ENCODE measurements at places on chromosomes 6 and 20.

GRCh38 chr20:6769903-6770785 is 2.7 kb downstream of the BMP2 start:
- DNase-seq = peak; percentile 4

GRCh38 chr6:51495096-51495495 is 592.3 kb downstream of the PKHD1 start:
- no peak for DNase-seq

GRCh38 chr20:8647961-8648441 is 420.9 kb upstream of the PLCB4 start:
- no peak for DNase-seq

DNA sequence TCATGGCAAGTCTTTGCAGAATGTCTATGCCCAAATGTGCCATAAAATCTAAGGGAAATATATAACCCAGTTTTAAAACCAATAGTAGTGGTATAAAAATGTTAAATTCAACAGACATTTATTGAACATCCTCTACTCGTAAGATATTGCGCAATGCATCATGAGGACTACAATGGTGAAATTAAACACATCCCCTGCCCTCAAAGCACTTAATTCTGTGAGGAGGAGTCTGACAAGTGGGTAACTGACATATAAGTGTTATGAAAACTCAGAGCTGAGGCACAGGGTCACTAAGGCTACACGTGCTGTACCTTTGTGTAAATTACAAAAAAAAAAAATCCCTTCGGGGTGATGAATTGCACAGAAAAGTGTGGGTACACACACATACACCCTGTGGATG is 6.2 kb downstream of the PKHD1 start:
- DNase-seq = no peak

- peak; percentile 37 for DNase-seq
Measured at GRCh38 chr6:32432050-32432450, 7.6 kb upstream of the HLA-DRA start.

- no peak for DNase-seq
Measured at GRCh38 chr20:46572153-46572552, 21.7 kb upstream of the OCSTAMP start.

GRCh38 chr6:127216810-127217789 is 49.6 kb upstream of the RNF146 start:
- DNase-seq = no peak

GRCh38 chr20:20395903-20396568 is 28.1 kb downstream of the INSM1 start:
- DNase-seq = no peak

DNA sequence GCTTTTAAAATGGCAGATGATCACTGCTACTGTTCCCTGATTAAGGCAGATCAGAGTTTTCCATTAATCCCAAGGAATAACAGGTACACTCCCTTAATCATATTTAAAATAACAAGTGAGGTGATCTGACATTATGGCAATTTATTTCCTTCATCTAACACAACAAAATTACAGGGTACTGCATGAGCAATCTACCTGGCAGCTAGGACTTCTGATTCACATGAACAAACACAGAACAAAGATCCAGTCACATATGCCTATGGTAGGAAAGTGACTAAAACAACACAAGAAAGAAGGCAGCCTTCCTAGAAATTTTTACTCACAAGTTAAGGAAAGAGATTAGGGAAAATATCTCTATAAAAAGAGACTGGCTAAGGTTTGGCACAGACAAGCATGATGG is 33.2 kb downstream of the MAP7 start:
- no peak for DNase-seq

- no peak for DNase-seq
Measured at GRCh38 chr20:59164686-59165391, 1.2 kb downstream of the ZNF831 start.

- no peak for DNase-seq
Measured at GRCh38 chr20:55090286-55090685, 614.9 kb downstream of the DOK5 start.

DNA sequence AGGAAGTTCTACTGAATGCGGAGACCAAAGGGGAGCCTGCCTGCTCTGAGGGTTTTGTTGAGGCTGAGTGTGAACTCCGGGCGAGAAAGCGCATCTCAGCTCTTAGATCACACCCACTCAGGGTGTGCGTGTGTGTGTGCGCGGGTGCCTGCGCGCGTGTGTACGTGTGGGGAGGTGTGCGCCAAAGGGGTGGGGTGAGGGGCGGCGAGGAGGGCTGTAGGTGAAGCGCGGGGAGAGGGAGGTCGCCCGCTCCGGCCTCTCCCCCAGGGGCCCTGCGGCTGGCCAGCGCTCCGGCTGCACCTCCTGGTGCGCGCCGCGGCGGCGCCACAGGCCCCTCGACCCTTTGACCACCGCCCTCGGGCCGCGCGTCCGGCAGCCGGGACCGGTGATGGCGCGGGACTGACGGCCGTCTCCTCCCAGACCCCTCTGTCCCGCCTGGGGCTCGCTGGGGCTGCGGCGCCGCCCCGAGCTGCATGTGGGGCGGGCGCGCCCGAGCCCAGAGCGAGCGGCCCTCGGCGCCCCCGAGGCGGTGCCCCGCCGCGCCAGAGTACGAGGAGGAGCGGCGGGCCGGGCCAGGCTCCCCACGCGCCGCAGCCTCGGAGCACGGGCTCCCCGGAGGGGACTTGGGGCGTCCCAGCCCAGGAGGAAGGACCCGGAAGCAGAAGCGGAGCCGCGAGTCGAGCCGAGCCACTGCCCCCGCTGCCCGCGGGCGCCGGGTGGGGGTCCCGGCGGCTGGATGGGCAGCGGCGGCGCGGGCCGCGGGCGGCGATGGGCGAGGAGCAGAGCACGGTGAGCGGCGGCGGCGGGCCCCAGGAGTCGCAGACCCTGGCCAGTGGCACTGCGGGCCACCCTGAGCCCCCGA is at the start of gene RNF217:
TSS of gene RNF217 (plus strand) at position 661 of the 862 bp plus-strand sequence. CDS start at position 769, 108 bp downstream.
- peak; percentile 49 for DNase-seq

- no peak for DNase-seq
Measured at GRCh38 chr6:137155830-137156229, 17.6 kb downstream of the IL22RA2 start.

- no peak for DNase-seq
Measured at GRCh38 chr20:41245086-41245707, 72.3 kb downstream of the ZHX3 start.

DNA sequence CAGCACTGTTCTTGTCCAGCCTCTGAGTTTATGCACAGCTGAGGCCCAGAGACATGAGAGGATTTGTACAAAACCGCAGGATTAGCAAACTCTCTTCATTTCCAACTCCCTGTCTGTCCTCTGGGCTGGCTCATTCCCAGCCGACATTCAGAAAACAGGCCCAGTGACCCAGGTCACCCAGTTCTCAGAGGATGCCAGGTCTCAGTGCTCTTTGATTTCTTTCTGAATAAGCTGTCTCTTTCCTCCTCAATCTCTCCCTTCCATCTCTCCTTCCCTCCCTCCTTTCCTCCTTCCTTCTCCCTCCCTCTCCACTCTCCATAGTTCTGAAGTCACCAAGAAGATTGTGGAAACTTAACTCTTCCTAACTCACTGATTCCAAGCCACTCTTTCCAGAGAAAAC is 372.7 kb upstream of the SULF2 start:
- DNase-seq = no peak

DNA sequence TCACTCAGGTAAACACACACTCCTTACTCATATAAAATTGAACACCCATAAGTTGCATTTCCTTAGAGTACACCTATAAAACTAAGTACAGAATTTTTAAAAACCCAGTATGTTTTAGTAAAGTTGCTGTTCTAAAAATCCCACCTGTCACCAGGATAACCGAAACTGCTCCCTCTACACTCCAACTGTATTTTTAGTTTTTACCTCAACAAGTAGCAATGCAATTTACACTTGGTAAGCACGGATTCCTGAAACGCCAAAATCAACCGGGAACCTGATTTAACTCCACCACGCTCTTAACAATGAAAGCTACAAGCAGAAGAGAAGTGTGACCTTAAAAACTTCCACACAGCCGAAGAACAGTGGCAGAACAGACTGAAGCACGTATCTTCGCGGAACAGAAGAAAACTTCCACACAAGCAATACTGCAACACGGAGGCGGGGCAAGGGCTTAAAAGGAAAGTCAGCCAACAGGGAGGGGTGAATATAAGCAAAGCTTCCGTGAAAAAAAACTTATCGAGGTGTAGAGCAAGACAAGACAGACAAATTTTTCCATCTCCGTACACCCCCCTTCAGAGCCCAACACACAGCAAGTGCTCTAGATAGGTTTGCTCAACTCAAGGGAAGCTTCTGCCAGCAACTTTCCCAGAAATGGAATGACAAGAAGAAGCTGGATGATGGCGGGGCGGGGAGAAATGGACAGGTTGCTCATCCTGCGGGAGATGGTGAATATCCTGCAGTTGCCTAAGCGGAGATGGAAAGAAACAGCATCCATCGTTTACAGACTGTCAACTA is 1.4 kb downstream of the STAU1 start:
- DNase-seq = peak; percentile 50

GRCh38 chr20:23224806-23225205 is 125.8 kb upstream of the NXT1 start:
- no peak for DNase-seq

- no peak for DNase-seq
Measured at GRCh38 chr20:19511931-19512330, 246.1 kb upstream of the RIN2 start.

- DNase-seq = no peak
Measured at GRCh38 chr6:97052152-97052787, 127.7 kb downstream of the KLHL32 start.

GRCh38 chr6:41840326-41840725 is 52.8 kb downstream of the TOMM6 start:
- no peak for DNase-seq

DNA sequence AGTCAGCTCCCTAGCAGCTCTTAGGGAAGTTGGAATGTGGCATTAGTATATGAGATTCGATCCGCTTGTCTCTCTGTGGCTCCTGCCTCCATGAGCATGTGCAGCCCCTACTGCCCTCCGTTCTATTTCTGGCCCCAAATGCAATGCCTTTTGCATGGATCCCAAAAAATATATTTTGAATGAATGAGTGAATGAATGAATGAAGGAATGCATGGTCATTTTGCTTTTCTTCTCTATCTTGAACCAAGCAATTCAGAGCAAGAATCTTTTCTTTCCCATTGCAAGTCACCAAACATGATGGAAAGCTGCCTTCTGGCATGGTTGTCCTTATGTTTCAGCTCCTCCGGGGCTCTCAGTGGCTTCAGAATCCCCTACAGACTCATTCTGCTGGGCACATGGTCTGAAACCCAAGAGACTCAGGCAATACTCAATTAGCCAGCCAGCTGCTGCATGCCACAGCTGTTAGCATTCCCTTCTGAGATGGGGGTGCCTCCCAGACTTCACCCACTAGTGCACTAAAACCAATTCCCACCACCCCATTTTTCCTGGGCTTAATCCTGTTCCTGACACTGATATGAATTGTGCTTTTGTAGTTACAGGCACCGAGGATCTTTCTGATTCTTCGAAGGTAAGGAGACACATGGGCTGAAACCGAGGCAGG is 2.6 kb upstream of the IYD start:
- no peak for DNase-seq

DNA sequence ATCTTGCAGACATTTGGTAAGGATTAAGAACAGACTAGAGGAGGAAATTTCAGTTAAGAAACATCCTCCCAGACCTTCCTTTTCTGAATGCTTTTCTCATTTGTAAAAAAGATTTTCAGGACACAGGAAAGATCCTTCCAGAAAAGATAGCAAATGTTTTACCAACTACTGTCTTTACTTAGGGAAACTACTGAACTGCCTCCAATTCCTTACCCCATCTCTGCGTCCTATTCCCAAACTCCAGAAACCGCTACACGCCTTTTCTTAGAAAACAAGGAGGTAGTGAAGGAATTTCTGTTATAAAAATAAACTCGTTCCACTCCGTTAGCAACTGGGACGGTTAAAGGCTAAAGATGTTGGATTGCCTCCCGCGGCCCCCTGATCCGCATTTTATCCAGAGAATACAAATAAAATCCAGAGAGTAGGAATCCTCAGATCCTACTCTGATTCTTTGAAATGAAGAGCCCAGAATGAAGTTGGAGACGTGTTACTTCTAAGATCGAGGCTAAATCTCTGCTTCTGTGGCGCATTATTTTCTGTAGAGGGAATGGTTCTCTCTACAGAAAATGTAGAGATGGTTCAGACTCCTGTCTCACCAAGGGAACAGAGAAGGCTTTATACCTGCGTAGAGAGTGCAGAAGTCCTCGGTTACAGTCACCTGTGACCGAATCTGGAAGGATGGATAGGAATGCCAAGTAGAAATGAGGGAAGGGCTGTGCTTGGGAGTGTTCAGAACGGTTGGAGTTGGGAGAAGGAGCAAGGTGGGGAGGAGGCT is 133.0 kb downstream of the GPX5 start:
- peak; percentile 8 for DNase-seq

DNA sequence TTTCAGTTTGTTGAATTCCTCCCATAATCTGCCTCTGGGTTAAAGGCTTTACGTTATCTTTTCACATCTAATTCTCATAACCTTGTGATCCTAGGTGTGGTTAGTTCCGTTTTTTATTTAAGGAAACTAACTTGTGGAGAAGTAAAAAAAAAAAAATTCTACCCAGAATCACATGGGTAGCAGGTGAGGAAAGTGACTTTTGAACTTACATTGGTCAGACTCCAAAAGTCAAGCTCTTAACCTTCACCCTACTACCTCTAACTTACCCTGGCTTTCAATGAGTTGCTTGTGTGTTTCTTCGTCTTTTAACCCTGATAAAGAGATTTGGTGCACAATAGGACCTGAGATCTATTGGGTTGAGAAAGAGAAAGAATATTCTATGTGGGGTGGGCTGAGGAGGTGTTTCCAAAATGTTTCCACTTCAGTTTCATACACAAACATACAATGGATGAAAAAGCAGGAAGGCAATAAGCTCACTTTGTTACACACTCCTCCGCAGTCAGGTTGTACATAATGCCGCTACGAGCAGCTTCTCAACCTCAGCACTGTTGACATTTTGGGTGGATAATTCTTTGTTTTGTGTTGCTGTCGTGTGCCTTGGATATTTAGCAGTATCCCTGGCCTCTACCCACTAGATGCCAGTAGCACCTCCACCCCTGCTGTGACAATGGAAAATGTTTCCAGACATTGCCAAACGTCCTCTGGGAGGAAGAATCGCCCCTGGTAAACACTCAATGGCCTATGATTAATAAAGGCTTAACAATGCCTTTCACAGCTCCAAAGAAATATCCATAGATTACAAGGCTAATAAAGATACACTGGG is 193.0 kb upstream of the ZNF217 start:
- DNase-seq = no peak

- DNase-seq = no peak
Measured at GRCh38 chr20:20369250-20370093, 1.6 kb downstream of the INSM1 start.

GRCh38 chr6:107657373-107657754 is 166.7 kb downstream of the SCML4 start:
- DNase-seq = no peak

DNA sequence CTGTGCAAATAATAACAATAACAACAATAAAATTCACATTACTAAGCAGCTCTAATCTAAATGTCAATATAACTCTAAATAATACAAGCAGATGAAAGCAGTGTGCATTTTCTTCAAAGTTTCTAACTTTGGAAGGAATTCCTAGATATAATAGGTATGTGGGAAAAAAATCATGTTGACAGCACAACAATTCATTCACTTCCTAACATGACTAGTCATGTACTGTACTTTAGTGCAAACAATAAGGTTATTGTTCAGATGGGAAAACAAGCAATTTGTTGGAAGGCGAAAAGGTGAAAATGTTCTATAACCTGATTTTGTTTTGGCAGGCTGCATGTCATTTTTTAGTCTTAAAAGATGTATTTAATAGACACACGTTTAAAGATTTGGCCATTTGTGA is 484.3 kb upstream of the JAG1 start:
- DNase-seq = no peak
